Left lobe of liver (tissue), 2 donors: ENCODE measurements at places on chromosomes 6 and 20. TPM values are rescaled to one million over a fixed set of nuclear protein-coding genes. Genes with fewer than 3 reads are reported as not detected.

DNA sequence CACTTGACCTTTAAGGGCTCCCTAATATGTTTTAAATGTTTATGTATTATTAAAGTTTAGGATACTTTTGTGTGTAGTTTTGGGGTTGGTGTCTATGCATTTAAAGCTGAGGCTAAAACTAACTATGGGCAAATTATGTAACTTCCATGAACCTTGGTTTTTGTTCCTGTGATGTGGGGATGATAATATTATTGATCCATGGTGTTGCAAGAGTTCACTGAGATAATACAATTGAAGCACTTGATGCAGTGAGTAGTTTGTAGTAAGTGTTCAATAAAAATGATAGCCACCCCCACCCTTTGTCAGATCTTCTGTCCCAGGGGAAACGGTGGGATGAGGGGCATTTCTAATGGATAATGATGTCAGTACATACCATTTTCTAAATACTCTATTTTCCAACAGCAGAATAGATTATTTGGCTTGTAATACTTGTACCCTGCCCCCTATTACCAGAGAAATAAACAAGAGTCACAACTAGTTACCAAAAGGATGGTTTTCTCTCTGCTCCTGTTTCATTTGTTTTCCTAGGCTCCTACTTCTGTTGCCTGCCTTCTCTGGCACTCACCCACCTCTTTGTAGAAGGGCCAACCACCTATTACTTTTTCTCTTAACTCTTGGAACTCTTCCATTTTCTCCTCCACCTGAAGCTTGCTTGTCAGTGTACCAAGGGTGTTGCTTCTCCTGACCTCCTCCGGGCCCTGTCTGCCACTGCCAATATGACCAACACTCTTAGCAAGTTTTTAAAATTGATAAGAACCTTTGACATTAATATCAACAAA lies 97.9 kb downstream of the RCAN2 start:
- peak; percentile 71 for DNase-seq

DNA sequence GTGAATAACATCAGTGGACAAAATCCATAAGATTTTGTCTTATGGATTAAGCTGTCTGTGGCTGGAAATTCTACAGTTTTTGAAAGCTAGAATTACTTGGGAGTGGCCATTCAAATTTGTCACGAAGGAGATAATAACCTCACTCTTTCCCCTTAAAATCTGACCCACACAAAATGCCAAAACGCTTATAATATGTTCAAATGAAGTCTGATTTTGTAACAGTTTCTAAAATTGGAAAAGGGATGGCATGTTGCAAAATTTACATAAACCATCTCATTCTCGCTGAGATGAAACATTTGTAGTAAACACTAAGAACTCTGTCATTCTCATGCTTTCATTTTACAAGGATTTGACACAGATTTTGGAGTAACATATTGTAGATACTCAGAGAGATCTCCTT lies 112.7 kb downstream of the GJA1 start:
- no peak for DNase-seq

DNA sequence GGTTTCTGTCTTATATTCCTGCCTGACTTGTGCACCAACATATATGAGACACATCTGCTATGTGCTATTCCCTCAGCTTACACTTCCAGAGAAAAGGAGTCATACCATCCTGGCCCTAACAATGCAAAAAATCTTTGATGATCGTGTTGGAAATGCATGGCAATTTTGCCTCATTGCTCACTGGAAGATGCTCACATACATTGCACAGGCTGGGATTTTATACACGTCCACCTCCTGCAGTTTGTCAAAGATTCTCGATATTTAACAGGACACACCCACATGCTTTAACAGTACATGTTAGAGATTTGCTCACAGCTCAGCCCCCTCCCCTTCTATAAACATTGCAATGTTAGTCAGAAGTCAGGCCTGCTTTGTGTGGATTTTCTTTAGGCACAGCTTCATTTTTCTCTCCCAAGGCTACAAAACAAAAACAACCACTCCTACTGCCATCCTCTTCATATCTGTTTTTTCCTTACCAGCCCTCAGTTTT lies 66.1 kb downstream of the ADGB start:
- DNase-seq = no peak

DNA sequence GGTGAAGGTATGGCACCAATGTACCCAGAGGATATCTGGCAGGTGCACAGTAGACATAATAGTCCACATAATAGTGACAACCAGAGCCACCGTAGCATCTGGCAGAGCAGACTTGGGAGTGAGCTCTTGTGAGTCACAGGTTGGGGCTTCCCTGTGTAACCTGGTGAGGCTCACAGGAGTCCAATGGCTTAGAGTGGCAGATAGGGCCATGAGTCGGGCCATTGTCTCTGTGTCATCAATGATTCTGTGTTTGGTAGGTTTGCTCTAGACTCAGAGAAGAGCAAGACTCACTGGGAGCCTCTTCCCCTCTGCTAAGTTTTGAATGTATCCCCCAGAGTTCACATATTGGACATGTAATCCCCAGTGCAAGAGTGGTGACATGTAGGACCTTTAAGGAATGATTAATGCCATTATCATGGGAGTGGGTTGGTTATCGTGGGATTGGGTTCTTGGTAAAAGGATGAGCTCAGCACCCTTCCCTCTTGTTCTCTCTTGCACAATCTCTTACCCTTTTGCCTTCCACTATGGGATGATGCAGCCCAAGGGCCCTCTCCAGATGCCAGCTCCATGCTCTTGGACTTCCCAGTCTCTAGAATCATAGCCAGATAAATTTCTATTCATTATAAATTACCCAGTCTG lies 22.6 kb upstream of the SIRPA start:
- DNase-seq = no peak

- no peak for DNase-seq
Measured at GRCh38 chr6:31737991-31738979, 1.5 kb upstream of the MSH5 start.

DNA sequence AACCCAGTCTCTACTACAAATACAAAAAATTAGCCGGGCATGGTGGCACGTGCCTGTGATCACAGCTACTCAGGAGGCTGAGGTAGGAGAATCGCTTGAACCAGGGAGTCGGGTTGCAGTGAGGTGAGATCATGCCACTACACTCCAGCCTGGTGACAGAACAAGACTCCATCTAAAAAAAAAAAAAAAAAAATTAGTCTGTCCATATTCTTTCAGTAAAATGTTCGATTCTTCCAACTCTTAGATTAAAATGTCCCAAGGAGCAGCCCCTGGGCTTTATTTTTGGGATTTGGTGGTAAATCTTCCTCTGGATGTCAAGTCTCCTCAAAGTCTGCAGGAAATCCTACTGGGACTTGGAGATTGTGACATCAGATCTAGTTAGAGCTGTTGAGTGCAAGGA lies 101.0 kb upstream of the EEF1E1 start:
- no peak for DNase-seq

DNA sequence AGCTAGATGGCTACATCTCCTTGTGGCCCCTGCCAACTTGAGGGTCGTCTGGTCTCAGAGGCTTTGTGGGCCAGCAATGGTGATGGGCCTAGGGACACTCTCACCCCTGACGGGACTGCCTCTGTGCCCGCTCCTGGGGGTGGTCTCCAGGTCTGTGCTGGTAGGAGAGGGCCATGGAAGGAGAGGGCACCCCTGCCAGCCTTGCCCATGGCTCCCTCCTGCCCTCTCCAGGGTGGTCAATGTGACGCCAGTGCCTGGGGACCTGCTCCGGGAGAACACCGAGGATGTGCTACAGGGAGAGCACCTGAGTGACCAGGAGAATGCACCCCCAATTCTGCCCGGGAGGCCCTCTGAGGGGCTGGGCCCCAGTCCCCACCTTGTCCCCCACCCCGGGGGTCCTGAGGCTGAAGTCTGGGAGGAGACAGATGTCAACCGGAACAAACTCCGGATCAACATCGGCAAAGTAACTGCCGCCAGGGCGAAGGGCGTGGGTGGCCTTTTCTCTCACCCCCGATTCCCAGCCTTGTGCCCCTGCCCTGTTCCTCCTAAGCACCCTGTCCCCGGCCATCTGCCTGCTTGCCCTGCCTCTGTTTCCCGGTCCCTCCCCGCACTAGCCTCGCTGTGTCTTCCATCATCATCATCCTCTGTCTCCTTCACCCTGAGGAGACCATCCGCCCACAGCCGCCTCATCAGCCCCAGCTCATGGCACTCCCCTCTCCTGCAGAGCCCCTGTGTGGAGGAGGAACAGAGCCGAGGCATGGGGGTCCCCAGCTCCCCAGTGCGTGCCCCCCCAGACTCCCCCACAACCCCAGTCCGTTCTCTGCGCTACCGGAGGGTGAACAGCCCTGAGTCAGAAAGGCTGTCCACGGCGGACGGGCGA lies 15.8 kb downstream of the TTBK1 start:
- DNase-seq = no peak

GRCh38 chr6:127547215-127547614 lies 28.1 kb upstream of the MTCL3 start:
- no peak for DNase-seq

DNA sequence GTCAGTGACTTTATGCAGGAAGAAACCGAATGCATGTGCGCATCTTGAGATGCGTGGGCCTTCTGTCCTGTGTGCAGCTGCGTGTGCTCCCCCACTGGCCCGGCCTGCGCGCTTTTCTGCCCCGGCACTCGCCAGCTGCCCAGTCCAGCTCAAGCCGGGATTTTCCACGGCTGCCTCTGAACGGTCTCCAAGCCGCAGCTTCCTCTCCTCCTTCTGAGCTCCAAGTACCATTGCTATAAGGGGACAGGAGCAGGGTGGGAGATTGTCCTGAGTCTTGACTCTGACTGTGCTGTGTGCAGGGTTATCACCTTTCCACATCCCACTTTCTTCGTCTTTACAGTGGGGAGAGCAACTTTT lies 302.8 kb downstream of the THBS2 start:
- no peak for DNase-seq

DNA sequence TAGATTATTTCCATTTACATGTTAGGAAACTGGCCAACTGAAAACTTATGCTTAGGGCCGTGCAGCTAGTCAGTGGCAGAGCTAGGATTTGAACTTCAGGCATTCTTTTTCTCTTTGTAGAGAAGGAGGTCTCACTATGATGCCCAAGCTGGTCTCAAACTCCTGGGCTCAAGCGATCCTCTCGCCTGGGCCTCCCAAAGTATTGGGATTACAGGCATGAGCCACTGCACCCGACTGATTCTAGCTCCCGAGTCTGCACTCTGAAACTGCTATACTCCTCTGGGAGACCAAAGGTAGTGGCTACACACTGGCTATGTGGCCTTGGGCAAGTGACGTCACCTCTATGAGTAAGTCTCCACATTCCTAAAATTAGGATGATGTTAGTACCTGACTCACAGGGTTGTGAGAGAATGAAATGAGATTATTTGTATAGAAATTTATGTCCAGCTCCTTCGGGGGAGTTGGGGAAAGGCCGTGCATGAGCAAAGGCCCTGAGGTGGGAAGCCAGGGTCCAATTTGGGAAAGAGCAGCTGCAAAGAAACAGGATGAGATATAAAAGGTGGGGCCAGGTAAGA lies 6.4 kb downstream of the PLTP start:
- DNase-seq = no peak

DNA sequence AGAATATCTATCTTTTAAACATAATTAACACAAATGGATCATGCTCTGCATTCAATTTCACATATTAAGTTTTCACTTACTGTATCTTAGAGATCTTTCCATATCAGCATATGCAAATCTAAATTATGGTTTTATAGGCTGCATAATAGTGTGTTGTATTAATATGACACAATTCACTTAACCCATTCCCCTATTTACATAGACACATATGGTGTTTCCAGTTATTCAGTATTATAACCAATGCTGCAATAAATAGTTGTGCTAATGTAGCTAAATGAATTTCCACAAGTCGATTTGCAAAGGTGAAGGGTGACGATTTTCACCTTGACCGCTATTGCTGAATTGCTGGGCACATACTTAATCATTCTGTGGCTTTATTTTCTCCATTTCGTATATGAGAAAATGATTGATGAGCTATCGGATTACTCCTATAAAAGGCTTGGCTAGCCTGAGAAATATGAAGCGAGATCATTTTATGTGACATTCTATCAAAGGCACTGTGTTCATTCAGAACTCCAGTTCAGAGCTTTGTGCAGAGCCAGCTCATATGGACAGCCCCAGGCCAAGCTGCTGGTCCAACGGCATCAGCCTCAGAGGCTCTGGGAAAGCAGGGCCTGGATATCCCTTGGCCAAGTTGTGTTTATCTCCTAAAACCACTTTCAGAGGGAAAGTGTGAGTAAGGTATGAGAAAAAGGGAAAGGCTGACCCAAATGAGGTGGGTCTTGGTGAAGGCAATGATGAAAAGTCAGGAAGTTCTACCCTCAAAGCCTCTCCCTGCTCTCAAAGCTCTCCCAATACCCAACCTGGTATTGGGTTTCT lies 50.8 kb downstream of the GFOD1 start:
- DNase-seq = no peak

DNA sequence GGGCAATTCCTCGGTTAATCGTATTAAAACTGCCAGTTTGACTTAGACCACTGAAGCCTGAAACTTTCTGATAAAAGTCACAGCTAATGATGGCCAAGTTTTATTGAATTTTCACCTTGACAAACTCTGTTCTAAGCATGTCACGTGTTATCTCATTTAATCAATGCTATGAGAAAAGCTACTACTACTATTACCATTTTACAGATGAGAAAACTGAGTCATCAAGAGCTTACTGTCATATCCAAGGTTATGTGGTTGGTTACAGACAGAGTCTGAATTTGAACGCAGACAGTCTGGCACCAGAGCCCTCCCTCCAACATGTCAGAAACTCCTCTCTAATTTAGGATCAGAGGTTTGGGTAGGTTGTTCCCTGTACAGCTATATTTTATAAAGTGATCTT lies 4.3 kb downstream of the FAXC start:
- DNase-seq = no peak

GRCh38 chr6:41288030-41288753 lies 1.7 kb upstream of the TREM1 start:
- DNase-seq = no peak

- DNase-seq = no peak
Measured at GRCh38 chr20:32519381-32519730, 65.8 kb downstream of the NOL4L start.

- DNase-seq = no peak
Measured at GRCh38 chr6:45576648-45577624, 199.2 kb upstream of the SUPT3H start.

DNA sequence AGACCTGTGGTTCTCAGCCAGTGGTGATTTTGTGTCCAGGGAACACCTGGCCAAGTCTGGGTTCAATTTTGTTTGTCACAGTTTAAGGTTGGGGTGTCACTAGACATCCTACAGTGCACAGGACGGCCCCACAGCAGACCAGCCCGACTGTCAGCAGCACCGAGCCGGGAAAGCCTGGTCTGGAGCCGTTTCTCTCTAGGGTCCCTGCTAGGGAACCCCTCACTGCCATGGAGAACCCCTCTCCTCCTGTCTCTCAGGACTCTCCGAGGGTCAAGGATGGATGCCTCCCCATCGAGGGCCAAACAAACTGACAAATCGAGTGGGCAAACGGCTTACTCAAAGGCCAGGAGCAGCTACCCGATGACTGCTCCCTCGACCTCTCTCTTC lies 15.8 kb upstream of the STX16 start:
- no peak for DNase-seq

Gene DDR1
- 5.1 TPM for total RNA-seq

Gene HCRTR2
- not detected for total RNA-seq

Gene EPPIN
- total RNA-seq = not detected

Gene SYCP2
- 0.35 TPM for total RNA-seq

Gene SLC22A3
- total RNA-seq = 34.5 TPM

Gene IL20RA
- 0.60 TPM for total RNA-seq

Gene ASIP
- 0.55 TPM for total RNA-seq

Gene FAM209B
- total RNA-seq = not detected

Gene ENPP4
- 3.8 TPM for total RNA-seq
